ENCODE measurements at places on chromosomes 5 and 9. TPM values are rescaled to one million over a fixed set of nuclear protein-coding genes. Genes with fewer than 3 reads are reported as not detected.

DNA sequence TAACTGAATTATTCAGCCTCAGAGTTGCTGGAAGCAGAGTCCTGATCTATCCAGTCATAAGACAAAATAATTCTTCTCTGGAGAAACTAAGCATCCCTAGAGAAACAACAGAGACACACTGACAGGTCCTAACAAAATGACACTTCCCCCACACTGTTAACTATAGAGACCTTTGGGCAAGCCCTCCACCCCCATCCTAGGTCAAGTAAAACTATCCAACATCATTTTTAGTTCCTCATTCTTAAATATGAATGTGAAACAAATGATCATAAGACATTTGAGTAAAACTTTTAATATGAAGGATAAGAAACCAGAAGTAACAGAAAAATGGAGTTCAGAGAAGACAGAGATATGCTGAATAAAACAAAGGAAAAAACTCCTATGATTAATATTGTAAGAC is 30.9 kb downstream of the CNTLN start:
- DNase-seq: no peak

The QRFP gene
- total RNA-seq: not detected

The JAK2 gene
- 5.8 TPM for total RNA-seq

DNA sequence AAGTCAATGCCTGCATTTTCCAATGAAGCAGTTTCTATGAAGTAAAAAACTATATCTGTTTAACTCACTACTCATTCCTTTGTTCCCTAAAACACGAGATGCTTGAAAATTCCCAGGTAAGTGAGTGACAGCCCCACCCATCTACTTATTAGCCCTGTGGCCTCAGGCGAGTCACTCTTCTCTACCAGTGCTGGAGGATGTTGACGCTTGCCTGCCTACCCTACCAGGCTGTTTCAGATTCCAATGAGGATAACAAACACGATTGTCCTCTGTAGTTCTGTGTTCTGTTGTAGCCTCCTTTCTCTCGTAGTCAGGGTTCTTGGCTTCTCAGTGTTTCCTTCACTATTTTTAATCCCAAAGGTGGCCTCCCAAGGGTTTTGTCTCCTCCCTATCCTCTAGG is 388.8 kb downstream of the KDM4C start:
- DNase-seq: no peak

The SLC6A7 gene
- total RNA-seq: not detected

GRCh38 chr9:95028853-95029219 is 288.7 kb downstream of the FANCC start:
- no peak for DNase-seq

DNA sequence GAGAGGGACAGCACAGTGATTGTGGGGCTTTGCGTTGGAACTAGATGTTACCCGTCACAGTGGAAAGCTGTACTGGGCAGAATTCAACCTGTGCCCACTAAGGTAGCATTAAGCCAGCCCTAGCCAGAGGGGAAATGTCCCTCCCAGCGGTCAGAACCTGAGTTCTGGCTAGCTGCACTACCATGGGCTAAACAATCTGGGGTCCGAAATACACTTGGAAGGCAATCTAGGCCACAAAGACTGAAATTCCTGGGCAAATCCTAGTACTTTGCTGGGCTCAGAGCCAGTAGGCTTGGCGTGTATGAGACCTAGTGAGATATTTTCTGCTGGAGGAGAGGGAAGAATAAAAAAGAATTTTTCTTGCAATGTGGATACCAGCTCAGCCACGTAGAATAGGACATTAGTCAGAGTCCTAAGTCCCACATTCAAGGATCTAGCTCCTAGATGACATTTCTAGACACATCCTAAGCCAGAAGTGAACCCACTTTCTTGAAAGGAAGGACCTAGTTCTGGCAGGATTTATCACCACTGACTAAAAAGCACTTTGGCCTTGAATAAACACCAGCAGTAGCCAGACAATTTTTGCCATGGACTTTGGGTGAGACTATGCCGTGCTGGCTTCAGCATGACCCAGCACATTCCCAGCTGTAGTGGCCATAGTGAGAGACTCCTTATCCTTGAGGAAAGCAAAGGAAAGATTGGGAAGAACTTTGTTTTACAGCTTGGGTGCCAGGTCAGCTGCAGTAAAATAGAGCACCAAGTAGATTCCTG is 618.0 kb downstream of the BRINP1 start:
- DNase-seq: no peak

The EPB41L4B gene
- 25.7 TPM for total RNA-seq

- DNase-seq: peak; percentile 5
Observed at GRCh38 chr9:121398374-121398773, 28.3 kb upstream of the STOM start.

DNA sequence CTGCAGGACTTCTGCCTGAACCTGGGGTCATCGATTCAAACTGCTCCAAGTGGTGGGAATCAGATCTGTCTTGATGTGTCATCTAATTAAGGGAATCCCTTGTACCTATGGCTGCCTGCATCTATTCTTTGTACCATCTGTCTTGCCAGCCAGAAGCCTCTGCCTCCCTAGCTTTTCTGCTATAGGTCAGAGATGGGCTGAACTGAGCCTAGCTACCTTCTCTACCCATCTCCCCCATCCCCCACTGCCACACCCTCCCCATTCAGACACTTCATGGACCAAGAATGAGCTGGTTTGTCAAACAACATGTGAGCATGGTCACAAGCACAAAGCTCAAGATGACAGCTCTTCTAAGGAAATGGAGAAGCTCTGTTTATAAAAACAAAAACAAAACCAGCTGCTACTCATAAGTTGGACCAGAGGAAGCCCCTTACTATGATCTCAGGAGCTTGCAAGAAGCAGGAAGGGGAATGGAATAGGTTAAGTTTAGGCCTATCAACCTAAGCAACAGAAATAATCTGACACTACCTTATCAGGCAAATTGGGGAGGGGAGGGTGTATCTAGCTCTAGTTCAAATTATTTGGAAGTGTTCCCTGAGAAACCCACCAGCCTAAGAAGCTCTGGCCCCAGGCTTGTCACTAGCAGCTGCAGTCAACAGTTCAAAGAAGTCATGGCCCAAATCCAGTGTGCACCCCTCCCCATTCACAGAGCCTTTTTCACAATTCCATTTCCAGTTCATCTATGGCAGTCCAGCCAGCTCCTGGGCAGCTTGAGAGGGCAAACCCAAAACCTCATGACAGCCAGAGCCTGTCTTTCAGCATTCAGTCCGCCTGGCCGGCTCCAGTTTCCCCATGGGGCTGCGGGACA is 29.9 kb downstream of the SKP1 start:
- DNase-seq: no peak

The PCDHA9 gene
- not detected for total RNA-seq

The LECT2 gene
- total RNA-seq: not detected

DNA sequence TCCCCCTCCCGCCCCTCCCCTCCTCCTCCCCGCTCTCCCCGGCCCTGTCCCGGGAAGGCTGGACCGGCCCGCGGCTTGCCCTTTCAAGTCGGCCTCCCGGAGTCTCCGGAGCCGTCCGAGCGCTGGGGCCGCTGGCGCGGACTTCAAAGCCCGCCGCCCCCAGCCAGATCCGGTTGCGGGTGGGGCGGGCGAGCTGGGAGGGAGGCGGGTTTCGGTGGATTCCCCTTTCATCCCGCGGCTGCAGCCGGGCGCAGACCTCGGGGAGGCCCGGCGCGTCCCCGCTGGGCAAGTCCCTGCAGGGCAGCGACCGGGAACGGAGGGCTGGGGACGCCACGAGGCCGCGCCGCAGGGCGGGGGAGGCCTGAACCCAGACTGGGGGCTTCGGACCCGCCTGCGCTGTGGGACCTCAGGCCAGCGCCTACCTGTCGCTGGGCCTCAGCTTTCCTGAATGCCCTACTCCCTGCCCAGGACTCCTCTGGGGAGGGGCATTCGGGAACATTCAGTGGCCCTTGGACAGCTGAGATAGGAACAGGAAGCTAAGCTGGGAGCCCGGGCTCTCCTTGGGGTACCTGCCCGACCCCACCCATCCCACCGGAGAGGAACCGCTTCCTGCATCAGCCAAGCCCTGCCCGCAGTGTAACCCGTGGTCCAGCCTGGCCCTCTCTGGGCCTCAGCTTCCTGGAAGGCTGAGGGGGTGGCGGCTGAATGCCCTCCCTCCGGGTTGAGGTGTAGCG is 23.4 kb downstream of the C9orf50 start:
- DNase-seq: peak; percentile 93

GRCh38 chr5:137336161-137336560 is 163.0 kb downstream of the SPOCK1 start:
- no peak for DNase-seq

GRCh38 chr5:3778000-3778550 is 182.4 kb downstream of the IRX1 start:
- no peak for DNase-seq

- DNase-seq: no peak
Observed at GRCh38 chr5:179123109-179123426, 62.9 kb downstream of the ZNF354C start.

DNA sequence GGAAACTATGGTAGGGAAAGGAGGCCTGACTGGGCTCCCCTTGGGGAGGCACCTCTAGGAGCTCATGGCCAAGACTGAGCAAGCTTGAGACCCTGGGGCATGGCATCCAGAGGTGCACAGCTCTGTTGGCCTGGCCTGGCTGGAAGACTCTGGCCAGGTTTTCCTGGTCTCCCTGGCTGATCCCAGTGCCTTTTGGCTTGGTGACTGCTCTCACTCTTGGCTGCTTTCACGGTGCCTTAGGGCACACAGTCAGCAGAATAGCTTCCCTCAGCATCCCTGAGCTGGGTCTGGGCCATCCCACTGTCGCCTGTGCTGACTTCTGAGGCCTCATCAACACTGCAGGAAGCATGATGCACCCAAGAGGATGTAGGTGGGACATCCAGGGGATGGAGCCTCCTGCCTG is 13.4 kb upstream of the DELE1 start:
- no peak for DNase-seq

DNA sequence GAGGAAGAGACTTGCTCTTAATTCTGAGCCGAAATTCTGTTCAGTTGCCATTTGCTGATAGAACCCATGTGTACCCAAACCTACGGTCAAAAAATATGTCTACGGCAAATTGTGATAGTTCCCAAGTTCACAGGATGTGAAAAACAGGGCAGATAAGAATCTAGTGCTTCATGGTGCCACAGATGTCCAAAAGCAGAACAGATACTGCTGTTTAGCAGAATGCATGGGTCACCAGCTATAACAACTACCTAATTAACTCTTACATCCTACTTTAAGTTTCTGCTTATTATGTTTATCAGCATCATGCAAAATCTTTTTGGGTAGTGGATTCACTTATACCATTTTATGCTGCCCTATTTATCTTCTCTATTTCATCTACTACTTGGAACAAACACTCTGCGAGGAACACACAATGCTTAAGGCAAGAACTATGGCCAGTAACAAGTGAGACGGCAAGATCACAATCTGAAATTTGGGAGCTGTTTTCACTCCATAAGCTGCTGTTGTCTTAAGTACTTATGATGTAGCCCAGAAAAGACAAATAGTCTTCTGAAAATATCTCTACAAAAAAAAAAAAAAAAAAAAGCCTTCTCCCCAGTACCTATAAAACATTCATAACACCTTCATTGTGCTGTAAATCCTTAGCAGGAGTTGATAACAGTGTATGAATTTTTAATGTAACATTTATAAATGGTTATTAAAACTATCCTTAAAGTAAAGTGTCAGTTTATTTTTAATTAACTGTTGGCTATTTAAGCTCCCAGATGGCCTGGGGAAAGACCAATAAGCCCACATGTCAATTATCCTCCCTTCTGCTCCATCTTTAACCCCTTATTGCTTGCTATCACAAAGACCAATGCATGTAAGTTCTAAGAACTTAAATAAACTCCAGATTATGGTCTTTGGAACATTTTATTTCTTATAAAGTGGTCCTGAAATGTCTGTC is 232.3 kb downstream of the TLR4 start:
- DNase-seq: no peak

DNA sequence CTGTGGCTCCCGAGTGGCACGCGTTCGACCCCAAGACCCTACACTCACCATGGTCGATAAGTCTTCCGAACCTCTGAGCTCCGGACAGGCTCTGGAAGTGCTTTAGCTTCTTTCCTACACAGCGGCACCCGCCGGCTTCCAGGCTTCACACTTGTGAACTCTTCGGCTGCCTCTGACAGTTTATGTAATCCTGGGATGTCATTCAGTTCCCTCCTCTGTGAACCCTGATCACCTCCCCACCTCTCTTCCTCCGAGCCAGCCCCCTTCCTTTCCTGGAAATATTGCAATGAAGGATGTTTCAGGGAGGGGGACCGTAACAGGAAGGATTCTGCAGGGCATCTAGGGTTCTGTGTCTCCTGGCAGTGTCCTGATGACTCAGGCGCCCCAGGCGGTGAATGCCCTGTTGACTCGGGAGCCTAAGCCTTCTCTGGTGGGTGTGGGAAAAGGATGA is at the start of gene CD14:
Gene CD14 (minus strand): TSS at position 155 of the 451 bp plus-strand sequence. CDS start 104 bp downstream, at position 51.
- peak; percentile 53 for DNase-seq

DNA sequence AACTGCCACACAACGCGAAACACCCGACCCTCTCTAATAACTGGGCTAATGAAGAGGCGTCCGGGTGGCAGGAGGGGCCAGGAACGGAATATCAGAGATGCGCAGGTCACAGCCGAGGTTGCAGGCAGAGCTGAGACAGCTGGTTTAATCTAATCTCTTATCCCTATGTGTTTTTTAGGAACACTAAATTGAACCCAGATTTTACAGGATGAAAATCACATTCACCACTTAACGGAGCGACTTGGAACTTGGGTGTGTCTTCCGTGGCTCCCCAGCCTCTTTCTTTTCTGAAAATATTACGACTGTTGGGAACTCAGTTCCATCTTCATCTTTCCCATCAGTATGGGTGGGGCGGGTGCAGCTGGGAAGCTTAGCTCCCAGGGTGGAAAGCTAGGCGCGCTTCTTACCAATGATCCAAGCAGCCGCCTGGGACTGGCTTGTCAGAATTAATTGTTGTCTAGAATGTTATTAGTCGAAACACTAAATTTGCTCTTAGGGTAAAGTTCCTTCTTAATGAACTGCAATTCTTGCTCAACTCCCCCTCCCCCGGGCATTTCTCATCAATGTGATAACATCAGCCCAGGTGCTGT is 92.5 kb downstream of the IRX2 start:
- no peak for DNase-seq

- no peak for DNase-seq
Observed at GRCh38 chr9:2673161-2673560, 44.1 kb upstream of the KCNV2 start.

DNA sequence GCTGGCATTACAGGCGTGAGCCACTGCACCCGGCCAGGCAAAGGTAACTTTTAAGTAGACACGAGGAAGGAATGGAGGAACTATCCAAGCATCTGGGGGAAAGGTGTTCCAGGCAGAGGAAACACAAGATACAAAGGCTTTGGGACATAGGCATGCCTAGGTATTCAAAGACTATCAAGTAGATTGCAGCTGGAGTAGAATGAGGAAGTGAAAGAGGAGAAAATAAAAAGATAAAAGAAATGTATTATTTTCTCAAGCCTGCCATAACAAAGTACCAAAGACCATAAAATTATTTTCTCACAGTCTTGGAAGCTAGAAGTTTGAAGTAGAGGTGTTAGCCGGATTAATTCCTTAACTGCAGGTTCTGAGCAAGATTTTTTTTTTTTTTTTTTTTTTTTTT is 39.9 kb upstream of the GRIN3A start:
- DNase-seq: no peak

- no peak for DNase-seq
Observed at GRCh38 chr5:148928141-148928540, 101.7 kb downstream of the ADRB2 start.

GRCh38 chr5:23352446-23352845 is 155.0 kb upstream of the PRDM9 start:
- DNase-seq: peak; percentile 15

The WNT8A gene
- total RNA-seq: not detected
